Calu3 (cell line): ENCODE measurements at places on chromosomes 7 and 10. TPM values are rescaled to one million over a fixed set of nuclear protein-coding genes. Genes with fewer than 3 reads are reported as not detected.

The FXYD4 gene
- total RNA-seq: not detected in 2 replicates

GRCh38 chr7:51313738-51314425, 2.7 kb downstream of the COBL start:
- H3K36me3 ChIP-seq: peaks cover 40% of the 10 kb centered on the region
- peak overlapping the region; percentile 95 for H3K27ac ChIP-seq
- peak overlapping the region; percentile 93 for H3K4me3 ChIP-seq
- DNase-seq: no peak
- peaks cover 47% of the 10 kb centered on the region for H3K4me1 ChIP-seq
- no peaks in the 10 kb centered on the region for H3K27me3 ChIP-seq

DNA sequence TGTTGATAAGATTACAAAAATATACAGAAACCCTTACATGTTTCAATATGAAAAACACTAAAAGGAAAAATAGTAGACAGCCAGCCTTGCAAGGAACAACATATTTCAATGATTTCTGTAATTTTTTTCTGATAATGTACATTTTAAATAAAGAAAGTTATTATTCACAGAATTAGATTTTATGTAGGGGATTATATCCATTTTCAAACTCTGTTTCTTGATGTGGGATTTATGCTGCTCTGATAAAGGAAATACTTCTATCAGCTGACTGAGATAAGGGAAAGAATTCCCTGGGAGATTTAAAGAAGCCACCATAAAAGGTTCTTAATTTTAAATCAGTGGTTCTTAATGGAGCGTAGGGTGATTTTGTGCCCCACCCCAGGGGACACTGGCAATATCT, 180.4 kb downstream of the ADAM12 start:
- no peaks in the 10 kb centered on the region for H3K4me1 ChIP-seq
- no peak overlapping the region for H3K4me3 ChIP-seq
- DNase-seq: no peak
- no peaks in the 10 kb centered on the region for H3K36me3 ChIP-seq
- H3K27ac ChIP-seq: no peak overlapping the region
- peaks cover 38% of the 10 kb centered on the region for H3K27me3 ChIP-seq

The OR9A2 gene
- total RNA-seq: not detected in 2 replicates

DNA sequence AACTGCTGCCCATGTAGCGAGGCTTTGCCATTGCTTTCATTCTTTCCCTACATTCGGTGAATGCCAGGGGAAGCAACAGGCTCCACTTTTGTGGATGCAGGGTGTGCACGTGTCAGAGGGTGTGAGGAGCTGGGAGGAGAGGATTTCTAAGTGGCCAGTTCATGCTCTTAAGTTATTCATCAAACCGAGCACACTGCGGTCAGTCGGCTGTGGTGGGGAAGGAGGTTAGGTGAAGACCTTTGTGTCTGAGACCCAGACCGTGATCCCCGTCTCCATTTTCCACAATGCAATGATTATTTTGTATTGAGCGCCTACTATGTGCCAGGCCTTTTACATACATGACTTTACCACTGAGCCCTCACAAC, 438.6 kb upstream of the GALNT17 start:
- no peaks in the 10 kb centered on the region for H3K4me1 ChIP-seq
- peaks cover 16% of the 10 kb centered on the region for H3K27me3 ChIP-seq
- peak overlapping the region; percentile 21 for H3K4me3 ChIP-seq
- no peak overlapping the region for H3K27ac ChIP-seq
- H3K36me3 ChIP-seq: no peaks in the 10 kb centered on the region

- H3K36me3 ChIP-seq: no peaks in the 10 kb centered on the region
- H3K27ac ChIP-seq: no peak overlapping the region
- DNase-seq: no peak
- H3K4me3 ChIP-seq: no peak overlapping the region
- H3K27me3 ChIP-seq: no peaks in the 10 kb centered on the region
- H3K4me1 ChIP-seq: peaks cover 13% of the 10 kb centered on the region
These were observed 37.7 kb downstream of the TRIL start for GRCh38 chr7:28920424-28920823.

The RPEL1 gene
- 0.57 and 0.61 TPM in 2 replicates for total RNA-seq

GRCh38 chr10:14565199-14565598, 209.5 kb downstream of the FAM107B start:
- H3K27me3 ChIP-seq: no peaks in the 10 kb centered on the region
- H3K4me3 ChIP-seq: no peak overlapping the region
- peaks cover 37% of the 10 kb centered on the region for H3K36me3 ChIP-seq
- H3K4me1 ChIP-seq: peaks cover 51% of the 10 kb centered on the region
